ENCODE measurements at places on chromosomes 12 and 14.

GRCh38 chr12:116528065-116528464 lies 31.1 kb upstream of the MAP1LC3B2 start:
- no peak for DNase-seq

GRCh38 chr12:15151161-15152091 lies 69.8 kb downstream of the RERG start:
- no peak for DNase-seq

DNA sequence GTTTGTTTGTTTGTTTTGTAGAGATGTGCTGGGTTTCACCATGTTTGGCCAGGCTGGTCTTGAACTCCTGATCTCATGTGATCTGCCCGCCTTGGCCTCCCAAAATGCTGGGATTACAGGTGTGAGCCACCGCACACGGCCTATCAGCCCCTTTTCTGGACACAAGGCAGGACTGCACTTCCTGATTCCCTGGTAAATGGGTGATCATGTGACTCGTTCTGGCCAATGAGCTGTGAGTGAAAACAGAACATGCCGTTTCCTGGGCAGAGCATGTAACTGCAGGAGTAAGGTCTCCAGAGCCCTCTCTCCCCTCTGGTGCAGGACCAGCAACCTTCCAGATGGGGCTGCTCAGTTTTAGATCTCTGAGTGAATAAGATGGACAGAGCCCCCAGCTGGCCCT lies 92.7 kb downstream of the ITPK1 start:
- DNase-seq = no peak

- no peak for DNase-seq
These were observed 10.6 kb downstream of the FAR2 start for GRCh38 chr12:29159661-29160060.

Data from stimulated activated CD8-positive, alpha-beta memory T cell treated with anti-CD3 and anti-CD28 coated beads, Interleukin-15, amount 100 ng/mL, for 24 hours (primary cell).